ENCODE measurements at places on chromosomes 4 and X. TPM values are rescaled to one million over a fixed set of nuclear protein-coding genes. Genes with fewer than 3 reads are reported as not detected.

GRCh38 chrX:134631426-134632346, 26.6 kb downstream of the PLAC1 start:
- no peak for DNase-seq
- H3K4me1 ChIP-seq = peaks cover 5% of the 10 kb centered on the region
- no peak overlapping the region for H3K4me3 ChIP-seq
- no peak overlapping the region for H3K27ac ChIP-seq
- H3K27me3 ChIP-seq = peaks cover 21% of the 10 kb centered on the region

Gene CPLX1
- 0.37 TPM for total RNA-seq

DNA sequence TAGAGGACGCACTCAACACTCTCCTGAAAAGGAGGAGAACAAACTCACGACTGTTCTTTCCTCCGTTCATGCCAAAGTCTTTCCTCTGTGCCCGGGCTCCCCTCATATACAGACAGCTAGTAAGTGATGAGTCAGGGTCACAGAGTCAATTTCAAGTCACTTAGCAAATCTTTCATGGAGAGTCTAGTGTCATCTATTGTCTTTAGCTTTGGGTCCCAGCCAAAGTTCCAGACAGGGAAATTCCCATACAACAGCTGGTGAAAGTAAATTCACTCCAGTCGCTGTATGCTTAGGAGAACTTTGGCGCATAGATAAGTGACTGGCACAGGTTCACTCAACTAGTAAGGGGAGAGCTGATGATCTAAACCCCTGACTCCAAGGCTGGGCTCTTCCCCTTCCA, 226.5 kb downstream of the MID1 start:
- no peak overlapping the region for H3K4me3 ChIP-seq
- no peak for DNase-seq
- H3K36me3 ChIP-seq = no peaks in the 10 kb centered on the region
- no peaks in the 10 kb centered on the region for H3K27me3 ChIP-seq

GRCh38 chrX:105758754-105759153, 63.6 kb upstream of the NRK start:
- H3K36me3 ChIP-seq = no peaks in the 10 kb centered on the region
- H3K4me3 ChIP-seq = no peak overlapping the region
- no peak for DNase-seq
- no peaks in the 10 kb centered on the region for H3K4me1 ChIP-seq
- no peak overlapping the region for H3K27ac ChIP-seq
- H3K27me3 ChIP-seq = no peaks in the 10 kb centered on the region
